ENCODE measurements at places on chromosomes 1 and 21.
A peak's percentile ranks its signal among the peaks of the same experiment; 100 is the strongest.

DNA sequence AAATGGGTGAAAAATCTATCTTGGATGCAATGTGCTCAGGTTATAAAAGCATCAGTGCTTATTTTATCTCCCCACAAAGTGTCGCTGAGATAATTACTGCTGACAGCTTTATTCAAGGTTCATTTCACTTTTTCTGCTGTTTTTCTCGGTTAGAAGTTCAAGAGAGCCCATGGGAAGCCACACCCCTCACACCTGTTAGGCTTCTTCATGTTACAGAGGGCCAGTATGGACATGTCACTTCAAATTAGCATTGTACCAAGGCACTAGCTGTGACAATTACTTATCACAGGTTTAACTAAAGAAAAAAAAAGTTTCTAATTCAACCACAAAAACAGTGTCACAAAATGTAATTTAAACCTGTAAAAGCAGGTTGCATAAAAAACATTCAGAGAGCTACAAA, 187.3 kb upstream of the DMRTA2 start:
- no peak for DNase-seq

- DNase-seq = no peak
Measured at GRCh38 chr1:34113362-34113761, 51.7 kb downstream of the CSMD2 start.

- no peak for DNase-seq
Measured at GRCh38 chr1:167185062-167185461, 35.6 kb upstream of the POU2F1 start.

- DNase-seq = no peak
Measured at GRCh38 chr1:116832932-116833578, 76.7 kb upstream of the PTGFRN start.

DNA sequence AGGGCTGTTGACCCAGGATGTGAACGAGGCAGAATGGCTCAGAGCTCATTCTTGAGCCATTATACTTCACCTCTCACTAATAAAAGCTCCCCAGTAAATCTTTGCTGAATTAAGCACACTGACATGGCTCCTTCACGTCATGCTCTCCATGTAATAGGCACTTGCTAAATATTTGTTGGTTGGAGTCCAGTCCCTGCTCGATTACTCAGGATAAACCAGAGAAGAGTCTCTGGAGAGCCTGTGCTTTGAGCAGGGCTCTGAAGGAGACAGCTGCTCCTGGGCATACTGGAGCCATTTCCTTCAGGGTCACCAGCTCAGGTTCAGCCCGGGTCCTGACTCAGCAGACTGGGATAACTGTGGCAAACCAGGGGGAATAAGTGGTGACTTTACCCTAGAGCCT, 46.9 kb downstream of the HLX start:
- no peak for DNase-seq

- no peak for DNase-seq
Measured at GRCh38 chr1:41361495-41362356, 492 bp downstream of the FOXO6 start.

GRCh38 chr1:42941640-42942330, 16.9 kb downstream of the SLC2A1 start:
- DNase-seq = no peak

DNA sequence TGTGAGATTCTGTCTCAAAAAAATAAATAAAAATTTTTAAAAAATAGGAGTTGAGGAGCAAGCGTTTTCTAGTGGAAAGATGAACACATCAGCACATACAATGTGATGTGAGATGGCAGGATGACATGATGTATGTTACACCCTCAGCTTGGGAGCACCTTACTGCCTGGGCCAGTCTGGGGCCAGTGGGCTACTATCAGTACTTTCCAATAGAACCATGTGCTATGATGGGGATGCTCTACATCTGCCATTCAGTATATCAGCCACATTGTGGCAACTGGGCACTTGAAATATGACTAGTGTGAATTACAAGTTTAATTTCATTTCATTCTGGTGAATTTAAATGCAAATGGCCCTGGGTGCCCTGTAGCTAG, 156.0 kb downstream of the PGBD5 start:
- DNase-seq = no peak

DNA sequence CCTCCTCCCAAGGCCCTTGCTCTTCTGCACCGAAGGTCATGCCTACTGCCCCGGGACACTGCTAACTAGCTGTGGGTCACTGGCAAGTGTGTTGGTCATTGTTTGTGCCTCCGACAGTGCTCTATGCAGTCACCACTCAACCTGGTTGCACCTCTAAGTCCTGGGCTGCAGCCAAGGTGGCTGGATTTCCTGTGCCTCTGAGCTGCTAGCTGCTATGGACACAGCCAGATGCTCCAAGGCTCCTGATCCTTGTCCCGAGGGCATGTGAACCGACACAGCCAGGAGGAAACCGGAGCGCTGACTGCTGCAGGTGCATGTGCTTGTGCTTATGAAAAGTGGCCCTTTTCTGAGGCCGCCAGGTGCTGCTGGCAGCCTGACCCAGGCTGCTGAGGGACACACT, 14.7 kb upstream of the SPOCD1 start:
- DNase-seq = no peak

DNA sequence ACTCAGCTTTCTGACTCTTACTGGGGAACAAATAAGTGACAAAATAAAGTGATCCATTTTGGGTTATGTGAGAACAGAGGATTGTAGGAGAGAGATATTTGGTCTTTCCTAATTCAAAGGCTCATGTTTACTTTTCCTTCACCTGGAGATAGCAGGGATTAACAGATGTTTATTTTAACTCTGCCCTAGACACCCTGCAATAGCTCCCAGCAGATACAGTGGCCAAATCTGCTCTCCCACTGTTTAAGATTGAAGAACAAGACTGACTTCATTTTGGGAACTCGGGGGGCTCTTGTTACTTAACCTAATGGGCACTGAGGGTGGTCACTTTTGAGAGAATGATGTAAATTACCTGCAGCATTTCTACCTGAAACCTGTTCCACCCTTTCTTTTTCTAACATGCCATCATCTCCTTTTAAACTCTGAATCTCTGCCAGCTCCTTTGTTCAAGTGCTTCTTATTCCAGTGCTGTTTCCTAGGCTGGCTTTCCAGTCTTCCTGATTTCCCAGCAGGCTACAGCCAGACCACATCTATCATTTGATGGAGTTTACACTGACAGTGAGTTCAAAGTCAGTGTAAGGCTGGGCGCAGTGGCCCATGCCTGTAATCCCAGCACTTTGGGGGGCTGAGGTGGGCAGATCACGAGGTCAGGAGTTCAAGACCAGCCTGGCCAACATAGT, 90.0 kb downstream of the SELENOF start:
- no peak for DNase-seq

- DNase-seq = peak; percentile 28
Measured at GRCh38 chr1:171794085-171794484, 12.6 kb downstream of the METTL13 start.

DNA sequence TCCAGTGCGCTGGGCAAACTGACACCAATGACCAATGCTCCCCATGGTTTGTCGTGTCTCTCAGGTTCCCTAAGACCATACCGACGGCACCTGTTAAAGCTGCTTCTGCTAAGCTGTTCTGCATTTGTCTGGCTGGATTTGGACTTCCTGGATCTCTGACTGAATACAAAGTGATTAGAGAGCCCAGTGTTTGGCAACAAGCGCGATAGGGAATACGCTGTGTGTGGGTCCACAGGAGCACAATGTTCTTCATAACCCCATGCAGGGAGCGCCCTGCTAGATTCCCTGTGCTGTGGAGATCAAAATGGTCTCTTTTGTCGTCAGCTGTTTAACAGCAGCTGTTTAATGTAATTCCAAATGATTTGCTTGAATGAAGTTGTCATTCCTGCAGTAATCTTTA, 26.0 kb upstream of the ESRRG start:
- no peak for DNase-seq

GRCh38 chr1:112517231-112517630, 8.5 kb downstream of the WNT2B start:
- DNase-seq = no peak

DNA sequence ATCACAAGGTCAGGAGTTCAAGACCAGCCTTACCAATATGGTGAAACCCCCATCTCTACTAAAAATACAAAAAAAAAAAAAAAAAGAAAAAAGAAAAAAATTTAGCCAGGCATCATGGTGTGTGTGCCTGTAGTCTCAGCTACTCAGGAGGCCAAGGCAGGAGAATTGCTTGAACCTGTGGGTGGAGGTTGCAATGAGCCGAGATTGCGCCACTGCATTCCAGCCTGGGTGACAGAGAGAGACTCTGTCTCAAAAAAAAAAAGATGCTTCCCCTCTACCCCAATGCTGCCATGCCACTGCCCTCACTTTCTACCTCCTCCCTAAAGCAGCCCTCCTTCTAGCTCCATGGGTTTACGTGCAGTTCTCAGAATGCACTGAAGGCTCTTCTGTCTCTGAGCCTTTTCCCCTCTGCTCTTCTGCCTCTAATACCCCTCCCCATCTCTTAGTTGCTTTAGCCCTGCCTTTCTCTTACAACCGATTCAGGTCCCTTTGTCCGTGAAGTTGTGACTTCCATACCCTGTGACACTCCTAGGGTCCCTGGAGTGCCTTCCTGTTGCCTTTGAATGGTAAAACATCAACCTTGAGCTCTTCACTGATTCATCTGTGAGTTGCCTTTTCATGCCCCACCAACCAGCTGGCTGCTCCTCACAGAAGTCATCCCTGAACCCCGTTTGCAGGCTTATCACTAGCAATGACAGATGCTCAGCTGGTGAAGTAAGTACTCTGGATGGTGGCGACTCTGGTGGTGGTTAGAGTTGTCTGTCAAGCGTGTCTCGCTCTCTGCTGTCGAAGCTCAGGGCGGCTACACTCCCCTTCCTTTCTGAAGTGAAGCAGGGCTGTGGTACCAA, 234.9 kb downstream of the RHOU start:
- no peak for DNase-seq

- DNase-seq = no peak
Measured at GRCh38 chr1:162857850-162858249, 3.1 kb downstream of the CCDC190 start.

DNA sequence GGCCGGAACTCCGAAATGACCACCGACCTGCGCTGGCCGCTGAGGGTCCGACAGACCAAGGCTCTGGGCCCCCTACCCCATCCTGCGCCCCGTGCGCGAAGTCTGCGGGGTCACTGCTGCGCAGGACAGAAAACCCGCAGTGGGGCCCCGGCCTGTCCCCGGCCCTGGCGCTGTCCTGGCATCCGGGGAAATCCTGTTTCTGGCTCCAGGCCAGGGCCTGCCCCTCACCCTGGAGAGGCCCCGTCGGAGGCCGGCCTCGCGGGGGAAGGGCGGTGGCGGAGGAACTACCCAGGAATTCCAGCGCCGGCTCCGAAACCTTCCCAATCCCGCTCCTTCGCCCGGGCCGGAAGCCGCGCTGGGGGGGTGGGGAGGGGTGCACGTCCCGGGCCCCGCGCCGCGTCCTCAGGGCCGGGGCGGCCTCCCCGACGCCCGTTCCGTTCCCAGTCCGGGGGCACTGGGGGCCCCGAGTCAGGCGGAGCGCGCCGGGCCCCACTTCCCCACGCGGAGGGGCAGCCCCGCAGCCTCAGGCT, 77.0 kb downstream of the MORN1 start:
- no peak for DNase-seq

DNA sequence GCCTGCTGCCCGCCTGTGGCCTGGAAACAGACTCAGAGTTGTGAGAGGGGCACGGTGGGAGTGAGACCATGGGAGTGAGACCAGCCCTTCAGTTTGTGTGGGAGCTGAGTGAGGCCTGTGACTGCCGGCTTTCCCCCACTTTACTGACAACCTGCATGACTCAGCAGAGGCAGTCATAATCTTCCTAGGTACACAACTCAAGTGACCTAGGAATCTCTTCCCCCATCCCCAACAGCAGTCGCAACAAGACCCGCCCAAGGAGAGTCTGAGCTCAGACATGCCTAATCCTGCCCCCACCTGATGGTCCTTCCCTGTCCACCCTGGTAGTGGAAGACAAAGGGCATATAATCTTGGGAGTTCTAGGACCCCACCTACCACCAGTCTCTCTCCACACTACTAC, 44.2 kb downstream of the KLHL20 start:
- DNase-seq = no peak

Measured in stimulated activated CD8-positive, alpha-beta memory T cell treated with anti-CD3 and anti-CD28 coated beads, Interleukin-2, amount 100 ng/mL, for 48 hours (primary cell).